CD4-positive, alpha-beta T cell treated with Interleukin-17A for 1 hour (primary cell): ENCODE measurements at places on chromosomes 5 and 9.
A peak's percentile ranks its signal among the peaks of the same experiment; 100 is the strongest.

- no peak for DNase-seq
Observed at GRCh38 chr5:79186021-79186420, 49.9 kb upstream of the JMY start.

DNA sequence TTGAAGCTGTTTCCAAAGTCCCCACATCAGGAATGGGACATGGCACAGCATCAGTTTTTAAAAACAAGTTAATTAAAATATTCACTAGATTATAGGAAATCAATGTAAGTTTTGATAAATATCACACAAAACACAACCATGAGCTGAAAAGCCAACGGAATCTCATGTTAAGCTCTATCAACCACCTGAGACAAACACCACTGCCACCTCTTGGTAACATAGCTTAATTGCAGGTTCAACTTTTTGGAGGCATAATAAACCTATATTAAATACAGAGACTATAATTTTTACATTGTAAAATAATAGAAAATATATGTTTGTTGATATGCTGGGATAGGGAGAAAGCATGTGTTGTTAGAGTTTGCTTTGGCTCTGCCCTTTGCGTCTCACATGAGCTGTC, 126.1 kb downstream of the SV2C start:
- no peak for DNase-seq

DNA sequence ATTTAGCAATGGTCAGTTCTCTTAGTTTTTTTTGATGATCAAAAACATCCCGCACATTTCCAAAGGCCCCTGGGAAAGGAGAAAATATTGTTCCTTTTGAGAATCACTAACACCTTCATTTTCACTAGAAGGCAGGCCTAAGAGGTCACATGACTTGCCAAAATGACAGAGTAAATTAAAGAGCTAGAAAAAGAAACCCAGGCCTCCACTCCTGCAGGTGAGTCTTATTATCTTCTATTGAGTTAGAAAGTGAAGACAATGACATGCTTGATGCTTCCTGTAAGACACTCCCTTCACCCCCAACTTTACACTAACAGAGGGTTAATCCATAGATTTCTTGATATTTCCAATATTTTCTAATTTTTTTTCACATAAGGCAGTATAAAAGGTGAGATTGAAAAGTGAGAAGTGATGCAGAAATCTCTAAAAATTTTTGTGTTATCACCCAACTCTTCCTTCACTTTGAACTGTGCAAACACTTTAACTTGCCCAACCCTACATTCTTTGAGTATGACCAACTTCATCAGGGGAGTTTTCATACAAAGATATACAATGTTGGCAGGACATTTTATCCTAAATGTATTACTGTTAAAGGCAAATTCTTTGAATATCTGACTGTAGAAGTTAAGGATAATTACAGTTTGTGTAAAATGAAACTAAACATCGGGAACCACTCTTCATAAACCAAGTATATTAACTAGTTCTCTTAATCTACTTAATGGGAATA, 57.1 kb downstream of the SUB1 start:
- no peak for DNase-seq

DNA sequence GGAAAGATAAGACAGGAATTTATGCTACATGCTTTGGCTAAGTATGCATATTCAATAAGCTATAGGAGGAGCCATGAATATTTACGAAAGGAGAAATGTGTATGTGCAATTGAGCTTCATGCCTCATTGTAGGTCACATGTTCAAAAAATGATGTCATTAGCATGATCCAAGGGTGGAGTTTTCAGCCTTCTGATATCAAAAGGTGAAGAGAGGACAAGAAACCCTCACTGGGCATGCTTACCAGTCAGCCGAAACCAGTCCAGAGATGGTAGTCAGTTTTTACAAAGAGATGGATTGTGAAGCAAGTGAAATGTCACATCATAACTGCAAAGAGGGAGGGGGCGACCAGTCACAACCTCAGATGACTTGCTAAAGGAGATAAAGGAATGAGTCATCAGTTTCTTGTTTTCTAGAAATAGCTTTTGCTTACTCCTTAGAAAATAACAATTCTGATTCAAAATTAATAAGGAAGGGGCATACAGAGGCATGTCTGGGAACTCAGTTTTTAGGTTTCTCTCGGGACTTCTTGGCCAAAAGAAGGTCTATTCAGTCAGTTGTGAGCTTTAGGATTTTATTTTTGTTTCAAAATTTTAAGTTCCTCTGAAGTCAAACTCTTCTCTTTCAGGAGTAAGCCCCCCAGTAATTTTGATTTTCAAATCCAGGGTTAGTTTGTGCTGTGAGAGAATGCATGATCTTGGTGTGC, 1067.8 kb upstream of the EDIL3 start:
- no peak for DNase-seq

DNA sequence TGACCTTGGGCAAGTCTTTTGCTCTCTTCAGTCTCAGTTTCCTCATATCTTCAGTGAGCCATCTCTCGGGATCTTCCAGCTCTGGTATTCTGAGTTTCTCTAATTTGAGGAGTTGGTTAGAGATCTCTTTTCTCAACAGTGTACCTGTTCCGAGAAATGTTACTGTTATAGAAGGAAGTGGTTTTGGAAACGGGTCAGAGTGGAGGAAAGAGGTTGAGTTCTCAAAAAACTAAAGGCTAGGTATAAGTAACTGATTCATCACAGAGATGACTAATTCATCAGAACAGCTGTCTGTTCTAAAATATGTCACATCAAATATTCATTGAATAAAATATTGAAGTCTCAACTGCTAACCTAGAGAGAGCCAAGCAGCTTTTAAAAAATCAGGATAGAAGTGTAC, 106.6 kb downstream of the PALM2AKAP2 start:
- DNase-seq: no peak

DNA sequence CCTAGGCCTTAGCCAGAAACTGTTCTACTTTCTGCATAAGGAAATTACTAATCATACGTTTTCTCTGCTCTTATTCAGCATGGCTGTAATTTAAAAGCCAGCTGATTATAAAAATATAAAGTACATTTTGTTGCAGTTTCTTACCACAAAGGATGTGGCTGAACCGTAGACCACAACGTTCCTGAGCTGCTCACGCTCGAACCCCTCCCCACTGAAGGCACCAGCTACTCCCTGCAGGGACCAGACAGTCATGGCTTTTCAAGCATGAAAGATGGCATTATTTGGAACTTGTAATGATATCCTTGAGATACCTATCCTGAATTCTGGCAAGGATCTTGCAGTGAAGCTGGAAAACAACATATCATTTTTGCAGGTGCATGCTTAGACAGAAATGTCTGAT, 91.8 kb upstream of the DMRT1 start:
- peak; percentile 30 for DNase-seq

DNA sequence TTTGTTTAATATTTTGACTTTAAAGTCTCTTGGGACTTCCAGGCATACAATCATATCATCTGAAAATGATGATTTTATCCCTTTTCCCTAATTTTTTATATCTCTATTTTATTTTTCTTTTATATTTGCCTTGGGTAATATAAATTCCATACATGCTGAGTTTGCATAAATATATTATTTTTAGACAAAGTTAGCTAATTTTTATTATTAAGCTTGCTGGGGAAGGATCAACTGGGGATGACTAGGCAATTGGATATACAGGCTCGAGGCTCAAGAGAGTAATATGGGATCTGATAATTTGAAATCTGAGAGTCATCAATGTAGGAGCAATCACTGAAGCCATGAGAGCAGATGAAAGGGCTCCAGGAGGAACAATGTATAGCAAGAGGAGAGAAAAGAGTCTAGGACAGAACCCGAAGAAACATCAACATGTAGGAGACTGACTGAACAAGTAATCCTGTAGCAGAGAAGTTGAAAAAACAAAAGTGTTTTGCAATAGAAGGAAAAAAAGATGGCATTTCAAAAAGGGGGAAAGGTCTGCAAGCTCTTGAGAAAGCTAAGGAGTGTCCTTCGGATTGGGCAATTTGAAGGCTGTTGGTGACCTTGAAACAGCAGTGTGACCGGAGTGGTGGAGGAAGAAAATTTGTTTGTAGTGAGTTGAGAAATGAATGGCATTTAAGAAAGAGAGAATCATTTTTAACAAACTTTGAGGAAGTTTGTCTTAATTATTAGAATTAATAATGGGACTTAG, 17.0 kb upstream of the RHOBTB3 start:
- no peak for DNase-seq
